Activated naive CD8-positive, alpha-beta T cell treated with anti-CD3 and anti-CD28 coated beads, Interleukin-2, amount 50 U/mL, for 24 hours (primary cell): ENCODE measurements at places on chromosomes 12 and 14.

- no peak for DNase-seq
Observed at GRCh38 chr12:87323369-87323768, 705.8 kb downstream of the C12orf50 start.

DNA sequence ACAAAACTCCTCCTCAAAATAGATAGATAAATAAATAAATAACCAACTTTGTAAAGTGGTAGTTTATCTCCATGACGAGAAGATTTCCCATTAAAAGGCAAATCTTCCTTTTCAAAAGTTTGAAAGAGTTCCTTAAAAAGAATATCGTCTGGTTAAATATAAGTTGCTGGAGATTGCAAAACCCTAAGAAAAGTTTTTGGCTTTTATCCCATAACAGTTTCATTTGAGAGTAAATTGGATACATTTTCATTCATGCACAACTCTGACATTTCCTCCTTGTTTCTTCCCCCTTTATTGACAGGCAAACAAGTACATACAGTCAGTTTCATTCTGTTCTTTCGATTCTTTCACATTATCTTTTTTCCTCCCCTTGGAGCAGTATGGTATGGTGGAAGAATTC lies 45.4 kb upstream of the BTG1 start:
- no peak for DNase-seq

DNA sequence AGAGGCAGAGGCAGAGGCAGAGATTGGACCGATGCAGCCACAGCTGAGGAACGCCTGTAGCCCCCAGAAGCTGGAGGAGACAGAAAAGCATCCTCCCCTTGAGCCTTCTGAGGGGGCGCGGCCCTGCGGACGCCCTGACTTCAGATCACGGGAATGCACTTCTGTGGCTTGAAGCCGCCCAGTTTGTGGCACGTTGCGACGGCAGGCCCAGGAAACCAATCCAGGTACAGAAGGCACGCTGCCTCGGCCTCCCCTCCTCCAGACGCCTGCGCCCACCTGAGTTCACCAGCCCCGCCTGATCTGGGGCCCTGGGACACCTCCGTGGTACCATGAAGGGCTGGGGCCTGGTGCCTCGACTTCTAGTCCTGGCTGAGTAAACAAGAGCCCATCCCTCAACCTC lies 82.0 kb downstream of the NCOR2 start:
- DNase-seq: no peak

DNA sequence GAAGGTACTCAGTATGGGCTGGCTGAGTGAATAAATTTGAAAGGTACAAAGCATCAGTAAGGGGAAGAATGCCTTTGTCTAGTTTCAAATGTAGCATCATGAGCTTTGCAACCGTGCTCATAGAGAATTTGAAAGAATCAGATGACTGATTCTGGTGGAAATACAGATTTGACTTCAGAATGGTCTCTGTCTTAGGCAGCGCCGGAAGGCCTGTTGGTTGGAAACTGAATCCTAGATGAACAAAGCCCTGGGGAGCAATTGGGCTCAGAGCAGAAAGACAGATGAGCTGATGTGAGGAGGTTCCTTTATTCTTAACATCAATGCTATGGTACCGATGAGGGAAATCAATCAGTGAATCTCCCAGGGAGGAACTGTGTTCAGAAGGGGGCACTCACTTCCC lies 137.3 kb downstream of the SNAPC1 start:
- DNase-seq: no peak

- no peak for DNase-seq
Observed at GRCh38 chr14:65329911-65330310, 82.6 kb upstream of the FUT8 start.

DNA sequence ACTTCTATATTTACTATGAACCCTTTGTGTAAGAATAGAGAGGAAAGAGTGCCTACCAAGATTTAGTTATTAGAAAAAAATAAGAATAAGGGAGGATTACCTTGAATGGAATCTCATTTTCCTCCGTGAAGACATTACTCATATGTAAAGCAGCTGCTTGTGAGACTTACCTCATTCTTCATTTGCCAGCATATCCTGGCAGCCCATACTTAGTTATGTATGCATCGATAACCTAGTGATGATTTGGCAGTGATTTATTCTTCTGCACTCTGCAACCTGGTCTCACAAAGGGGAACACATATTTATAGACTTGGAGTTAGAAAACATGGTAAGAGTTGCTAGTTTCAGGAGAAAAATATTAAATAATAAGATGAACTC lies 56.8 kb downstream of the LRFN5 start:
- DNase-seq: no peak

DNA sequence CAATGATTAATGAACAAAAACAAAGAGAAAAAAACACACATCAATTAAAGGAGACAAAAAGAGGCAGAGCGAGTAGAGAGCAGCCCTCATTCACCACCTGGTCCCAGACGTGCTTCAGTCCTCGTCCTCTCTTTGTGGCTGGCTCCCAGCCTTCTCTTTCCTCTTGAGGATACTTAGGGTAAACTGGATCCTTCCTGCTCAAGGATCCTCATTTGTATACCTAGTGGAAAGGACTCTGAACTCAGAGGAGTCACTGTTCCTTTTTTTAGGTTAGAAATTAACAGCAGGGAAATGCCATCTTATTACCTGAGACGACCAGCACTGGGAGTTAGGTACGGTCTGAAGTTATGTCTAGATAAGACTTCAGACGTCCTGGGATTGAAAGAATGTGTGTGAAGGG lies 9.7 kb downstream of the MLEC start:
- DNase-seq: no peak
